Stimulated activated CD4-positive, alpha-beta T cell treated with anti-CD3 and anti-CD28 coated beads, Interleukin-1b, Interleukin-23, amount 100 ng/mL, for 4 hours (primary cell): ENCODE measurements at places on chromosomes 3 and 15.

GRCh38 chr3:14847613-14848541, 29.1 kb downstream of the FGD5 start:
- DNase-seq, result no peak

DNA sequence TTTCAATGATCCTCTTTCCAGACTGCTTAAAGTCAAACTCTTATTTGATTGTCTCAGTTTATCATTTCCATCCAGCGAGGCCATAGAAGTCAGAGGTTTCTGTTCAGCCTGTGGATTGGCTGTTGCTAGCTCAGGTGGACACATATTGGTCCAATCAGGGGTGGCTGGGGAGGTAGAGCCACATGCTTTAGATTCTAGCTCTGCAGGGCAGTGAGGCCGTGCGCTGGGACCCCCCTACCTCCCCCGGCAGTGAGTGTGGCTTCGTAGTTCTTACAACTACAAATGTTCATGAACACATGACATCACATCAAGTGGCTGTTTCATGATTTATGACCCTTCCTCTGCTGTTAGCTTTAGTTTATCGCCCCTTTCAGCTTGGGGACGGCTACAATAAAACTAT, 18.0 kb downstream of the APOD start:
- DNase-seq, result no peak

- no peak for DNase-seq
Measured at GRCh38 chr15:66623801-66624453, 58.1 kb upstream of the LCTL start.

GRCh38 chr15:41258750-41259471, 27.8 kb downstream of the CHP1 start:
- DNase-seq, result no peak

DNA sequence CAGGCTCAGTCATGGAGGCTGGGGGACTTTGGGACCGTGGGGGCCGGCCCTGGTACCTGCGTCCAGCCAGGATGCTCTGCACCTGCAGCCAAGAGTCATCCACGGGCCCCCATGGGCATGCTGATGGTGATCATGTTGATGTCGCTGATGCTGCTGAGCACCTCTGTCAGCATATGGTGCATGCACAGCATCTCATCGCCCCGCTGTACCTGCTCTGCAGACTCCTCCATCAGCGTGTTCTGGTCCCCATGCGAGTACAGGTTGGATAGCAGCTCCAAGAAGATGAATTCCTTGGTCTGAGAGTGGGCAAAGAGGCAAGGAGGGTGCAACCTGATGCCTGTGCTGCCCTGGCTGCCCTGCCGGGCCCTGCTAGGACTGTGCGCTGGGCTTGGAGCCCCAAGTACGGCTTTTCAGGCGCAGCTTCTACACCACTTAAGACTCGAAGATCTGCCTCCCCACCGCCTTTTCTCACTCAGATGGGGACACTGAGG, 7.2 kb downstream of the RPS17 start:
- DNase-seq, result no peak

DNA sequence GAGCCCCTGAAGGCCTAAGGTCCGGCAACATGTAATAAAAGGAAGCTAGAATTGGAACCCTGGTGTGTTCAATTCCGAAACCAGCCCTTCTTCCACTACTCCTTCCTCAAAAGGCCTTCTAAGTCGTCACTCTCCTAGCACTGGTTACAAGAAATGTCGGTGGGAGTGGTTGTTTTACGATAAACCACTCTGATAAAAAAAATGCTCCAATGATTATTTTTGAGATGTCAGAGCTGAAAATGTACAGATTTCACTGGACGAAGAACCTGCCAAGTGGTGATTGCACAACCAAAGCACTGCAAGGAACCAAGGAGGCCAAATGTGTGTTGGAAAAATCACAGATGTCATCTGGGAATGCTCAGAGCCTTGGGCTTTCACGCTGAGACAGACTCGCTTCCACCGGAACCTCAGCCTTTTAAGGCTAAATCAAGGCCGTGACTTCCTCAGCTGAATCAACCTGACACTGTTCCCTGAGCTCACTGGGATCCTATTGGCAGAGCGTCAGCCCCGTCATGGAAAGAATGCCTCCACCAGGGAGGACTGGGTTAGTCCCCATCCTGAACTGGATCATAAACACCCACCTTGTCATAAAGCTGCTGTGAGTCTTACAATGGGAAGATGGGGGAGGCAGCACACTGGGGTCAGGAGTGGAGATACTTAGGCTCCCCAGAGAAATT, 108.1 kb upstream of the THBS1 start:
- no peak for DNase-seq

- DNase-seq, result no peak
Measured at GRCh38 chr3:13700889-13701288, 152.0 kb downstream of the FBLN2 start.

GRCh38 chr15:26943866-26944265, 27.1 kb upstream of the GABRG3 start:
- DNase-seq, result no peak

DNA sequence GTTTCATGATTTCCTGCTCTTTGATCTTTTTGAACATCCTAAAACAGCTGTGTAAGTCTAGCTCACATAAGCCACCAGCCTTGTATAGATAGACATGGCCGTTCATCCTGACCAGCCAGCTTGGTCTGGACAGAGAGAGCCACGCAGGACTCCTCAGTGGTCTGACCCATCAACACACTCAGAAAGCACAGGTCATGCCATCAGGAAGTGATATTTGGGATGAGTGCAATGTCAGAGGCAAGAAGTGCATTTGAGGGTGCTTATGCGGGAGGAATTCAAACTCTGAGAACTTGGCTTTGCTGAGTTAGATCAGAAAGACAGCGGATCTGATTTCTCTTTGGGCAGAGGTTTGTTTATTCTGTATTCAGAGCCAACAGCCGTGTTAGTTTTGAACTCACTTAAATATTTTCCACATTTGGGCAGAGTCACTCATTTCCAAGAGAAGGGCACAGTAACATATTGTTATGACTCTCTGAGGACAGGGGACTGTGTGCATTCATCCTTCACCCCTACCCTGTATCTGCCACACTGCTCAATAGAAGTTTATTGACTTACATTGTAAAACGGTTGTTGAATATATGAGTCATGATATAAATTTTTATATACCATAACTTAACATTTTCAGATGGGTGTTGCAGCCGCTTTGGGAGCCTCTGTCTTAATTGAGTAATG, 225.3 kb upstream of the LYSMD4 start:
- no peak for DNase-seq

DNA sequence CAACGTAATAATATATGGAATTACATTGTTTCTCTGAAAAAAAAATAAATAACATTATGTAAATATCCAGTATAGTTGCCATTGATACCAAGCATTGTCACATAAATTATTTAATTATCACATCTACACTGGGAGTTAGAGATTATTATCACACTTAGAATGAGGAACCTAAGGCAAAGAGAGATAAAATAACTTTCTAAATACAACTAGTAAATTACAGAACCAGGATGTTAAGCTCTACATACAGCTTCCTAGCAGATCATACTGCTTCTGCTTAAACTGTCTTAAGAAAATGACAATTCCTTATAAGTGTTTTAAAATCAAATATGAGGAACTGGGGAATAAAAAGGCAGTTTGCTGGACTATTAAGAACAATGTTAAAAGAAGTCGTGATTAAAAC, 104.5 kb downstream of the NSUN3 start:
- no peak for DNase-seq

DNA sequence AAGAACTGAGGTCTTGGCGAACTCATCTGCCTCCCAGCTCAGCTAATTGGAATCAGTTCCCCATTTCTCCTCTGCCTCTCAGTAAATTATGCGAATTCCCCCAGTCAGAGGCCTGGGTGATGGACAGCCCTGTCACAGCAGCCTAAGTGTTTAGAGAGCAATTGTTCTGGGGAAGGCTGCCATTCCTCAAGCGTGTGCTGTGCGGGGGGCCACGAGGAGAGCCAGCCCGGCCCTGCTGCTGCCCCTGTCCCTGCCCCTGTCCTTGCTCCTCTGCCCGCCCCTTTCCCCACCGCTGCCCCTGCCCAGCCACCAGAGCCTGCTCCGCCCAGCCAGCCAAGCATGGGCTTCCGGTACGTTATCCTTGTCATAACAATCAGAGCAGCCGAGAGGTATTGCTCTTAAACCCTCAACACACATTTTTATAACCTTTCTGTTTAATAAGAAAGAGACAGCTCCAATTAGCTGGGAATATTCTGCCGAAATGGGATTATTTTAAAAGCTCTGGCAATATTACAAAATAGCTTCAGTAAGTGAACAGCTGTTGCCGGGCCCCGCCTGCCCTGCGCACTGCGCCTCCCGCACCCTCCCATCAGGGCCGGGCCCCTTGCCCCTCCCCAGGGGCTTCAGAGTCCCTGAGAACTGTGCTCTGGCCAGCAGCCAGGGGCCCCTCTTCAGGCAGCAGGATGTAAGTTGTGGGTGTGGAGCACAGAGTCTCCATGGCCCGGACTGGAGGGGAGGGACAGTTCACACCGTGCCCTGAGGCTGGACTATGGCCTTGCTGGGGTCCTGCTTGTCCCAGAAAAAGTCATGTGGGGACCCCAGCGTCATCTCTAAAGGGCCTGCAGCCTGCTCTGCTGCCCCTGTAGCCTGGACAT, 12.4 kb upstream of the CACNA2D2 start:
- DNase-seq, result no peak

DNA sequence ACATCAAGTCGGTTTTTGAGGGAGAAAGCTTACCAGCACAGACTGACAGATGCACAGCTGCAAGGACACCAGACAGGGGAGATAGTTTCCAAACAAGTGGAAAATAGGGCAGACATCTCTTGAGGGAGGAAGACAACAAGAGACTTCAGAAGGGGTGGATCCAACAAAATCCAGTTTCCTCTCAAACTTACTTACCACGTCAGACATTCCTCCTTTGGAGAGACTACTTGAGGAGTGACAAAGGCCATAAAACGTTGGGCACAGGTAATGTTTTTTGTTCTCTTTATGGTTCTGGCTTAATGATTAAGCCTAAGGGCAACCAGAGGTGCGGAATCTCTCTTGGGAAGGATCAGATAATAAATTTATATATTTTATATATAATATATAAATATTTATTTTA, 76.1 kb downstream of the CD200 start:
- DNase-seq, result no peak

- DNase-seq, result no peak
Measured at GRCh38 chr3:67362686-67363085, 291.7 kb downstream of the SUCLG2 start.

DNA sequence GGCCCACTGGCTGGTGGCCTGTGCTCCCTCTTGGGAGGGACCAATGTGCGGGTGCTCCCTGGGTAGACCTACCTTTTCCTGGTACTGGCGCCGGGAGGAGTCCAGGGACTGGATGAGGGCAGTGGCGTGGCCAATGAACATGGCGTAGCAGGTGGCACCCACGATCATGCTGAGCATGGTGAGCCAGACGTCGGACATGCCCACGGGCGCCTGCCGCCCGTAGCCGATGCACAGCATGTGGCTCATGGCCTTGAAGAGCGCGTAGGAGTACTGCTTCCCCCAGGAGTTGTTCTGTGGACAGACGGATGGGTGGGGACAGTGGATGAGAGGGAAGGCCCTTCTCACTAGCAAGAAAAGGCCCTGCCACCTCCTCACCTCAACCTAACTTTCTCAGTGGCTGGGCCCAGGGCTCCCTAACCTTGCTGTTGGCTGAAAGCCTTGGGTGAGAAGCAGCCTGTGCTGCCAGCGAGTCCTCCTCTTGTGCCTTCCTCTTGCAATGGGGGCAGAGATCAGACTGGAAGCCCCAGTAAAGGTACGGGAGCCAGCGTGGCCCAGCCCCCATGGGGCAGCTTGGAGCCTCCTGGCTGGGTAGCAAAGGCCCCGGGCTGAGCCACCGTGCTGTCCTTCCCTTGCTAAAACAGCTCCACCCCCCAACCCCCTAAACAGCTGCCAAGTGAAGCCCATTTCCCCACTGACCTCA, 39.1 kb downstream of the HCN4 start:
- no peak for DNase-seq

DNA sequence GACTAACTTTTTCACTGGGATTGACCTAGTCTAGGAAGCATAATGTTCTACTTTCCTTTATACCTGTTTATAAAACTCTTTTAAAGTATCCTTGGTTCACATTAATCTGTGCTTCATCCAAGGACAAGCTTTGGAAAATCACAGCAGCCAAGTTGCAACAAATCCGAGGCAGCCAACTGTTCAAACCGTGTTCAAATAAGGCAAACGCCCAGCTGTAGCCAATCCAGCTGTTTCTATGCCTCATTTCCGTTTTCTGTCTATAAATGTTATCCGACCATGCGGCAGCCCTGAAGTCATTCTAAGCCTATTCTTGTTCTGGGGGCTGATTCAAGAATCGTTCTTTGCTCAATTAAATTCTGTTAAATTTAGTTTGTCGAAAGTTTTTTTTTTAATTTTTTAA, 78.3 kb downstream of the FMN1 start:
- no peak for DNase-seq

- no peak for DNase-seq
Measured at GRCh38 chr3:130787422-130788068, 40.9 kb upstream of the PIK3R4 start.

GRCh38 chr15:72827226-72827625, 43.7 kb upstream of the ADPGK start:
- no peak for DNase-seq

- DNase-seq, result no peak
Measured at GRCh38 chr3:102193255-102193654, 241.6 kb upstream of the ZPLD1 start.

DNA sequence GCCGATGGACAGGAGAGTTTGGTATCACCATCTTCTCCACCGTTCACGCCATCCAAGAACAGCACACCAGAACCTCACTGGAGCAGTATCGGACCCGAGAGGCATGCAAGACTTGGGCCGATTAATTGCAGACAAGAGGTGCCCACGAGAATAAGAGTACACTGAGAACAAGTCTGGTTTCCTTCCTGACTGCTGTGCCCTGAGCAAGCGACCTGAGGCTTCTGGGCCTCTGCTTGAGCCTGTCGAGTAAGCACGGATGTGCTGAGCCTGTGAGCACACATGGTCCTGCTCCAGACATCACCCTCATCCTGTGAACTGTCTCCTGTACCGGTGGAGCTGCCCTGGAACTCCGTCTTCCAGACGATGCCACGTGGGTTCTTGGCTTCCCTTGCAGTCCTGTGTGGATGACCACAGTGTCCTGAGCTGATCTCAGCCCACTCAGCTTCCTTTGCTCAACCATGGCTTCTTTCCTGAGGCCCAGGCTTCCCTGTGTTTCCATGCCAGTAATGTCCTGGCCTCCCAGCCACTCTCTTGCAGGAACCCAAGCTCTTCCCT, 34.3 kb upstream of the SNRPA1 start:
- no peak for DNase-seq

GRCh38 chr3:66297900-66298299, 77.1 kb downstream of the SLC25A26 start:
- DNase-seq, result no peak

GRCh38 chr3:11587766-11588165, 55.9 kb downstream of the VGLL4 start:
- DNase-seq, result no peak
